T-helper 9 cell (primary cell): ENCODE measurements at places on chromosomes 1 and 21.
A peak's percentile ranks its signal among the peaks of the same experiment; 100 is the strongest.

DNA sequence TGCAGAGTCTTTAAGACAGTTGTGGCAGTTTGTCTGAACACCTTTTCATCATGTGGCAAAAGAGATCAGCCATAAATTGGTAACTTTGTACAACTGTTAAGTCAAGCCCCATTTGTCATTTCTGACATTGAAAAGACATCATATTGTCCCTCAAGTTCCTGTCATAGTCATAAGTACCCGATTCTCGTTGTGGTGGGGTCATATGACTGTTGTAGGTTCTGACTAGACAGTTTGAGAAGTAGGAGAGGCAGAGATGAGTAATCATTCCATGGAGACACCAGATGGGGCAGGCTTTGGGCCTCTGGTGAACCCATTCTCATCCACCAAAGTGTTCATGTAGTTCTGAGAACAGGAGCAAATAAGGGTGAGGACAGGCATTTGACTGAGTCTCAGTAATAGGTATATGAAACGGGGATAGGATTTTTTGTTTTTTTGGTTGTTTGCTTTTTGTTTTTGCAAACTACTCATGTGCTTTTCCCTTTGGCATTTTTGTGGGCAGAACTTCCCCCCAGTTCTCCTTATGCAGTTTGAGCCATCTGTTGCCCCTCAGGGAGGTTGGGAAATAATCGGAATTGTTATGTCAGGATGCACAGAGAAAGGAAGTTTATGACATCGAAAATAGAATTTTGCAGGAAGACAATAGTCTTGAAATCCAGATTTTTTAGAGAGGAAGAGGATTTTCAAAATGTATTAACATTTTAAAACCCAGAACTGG, 86.9 kb upstream of the KCNE2 start:
- DNase-seq: no peak

- no peak for DNase-seq
These were observed 62.5 kb downstream of the SCCPDH start for GRCh38 chr1:246786606-246787238.

GRCh38 chr1:58324558-58324957, 222.0 kb downstream of the OMA1 start:
- DNase-seq: no peak

DNA sequence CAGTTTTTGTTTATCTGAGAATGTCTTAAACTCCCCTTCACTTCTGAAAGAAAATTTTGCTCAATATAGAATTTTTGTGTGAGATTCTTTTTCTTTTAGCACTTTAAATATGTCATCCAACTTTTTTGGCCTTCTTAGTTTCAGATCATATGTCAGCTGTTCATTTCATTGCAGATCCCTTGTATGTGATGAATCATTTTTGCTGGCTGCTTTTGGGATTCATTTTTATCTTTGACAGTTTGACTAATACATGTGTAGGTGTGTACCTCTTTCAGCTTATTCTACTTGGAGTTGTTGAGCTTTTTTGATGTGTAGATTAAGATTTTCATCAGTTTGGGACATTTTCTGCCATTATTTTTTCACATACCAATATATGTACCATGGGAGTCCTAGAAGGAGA, 156.8 kb downstream of the FASLG start:
- no peak for DNase-seq

DNA sequence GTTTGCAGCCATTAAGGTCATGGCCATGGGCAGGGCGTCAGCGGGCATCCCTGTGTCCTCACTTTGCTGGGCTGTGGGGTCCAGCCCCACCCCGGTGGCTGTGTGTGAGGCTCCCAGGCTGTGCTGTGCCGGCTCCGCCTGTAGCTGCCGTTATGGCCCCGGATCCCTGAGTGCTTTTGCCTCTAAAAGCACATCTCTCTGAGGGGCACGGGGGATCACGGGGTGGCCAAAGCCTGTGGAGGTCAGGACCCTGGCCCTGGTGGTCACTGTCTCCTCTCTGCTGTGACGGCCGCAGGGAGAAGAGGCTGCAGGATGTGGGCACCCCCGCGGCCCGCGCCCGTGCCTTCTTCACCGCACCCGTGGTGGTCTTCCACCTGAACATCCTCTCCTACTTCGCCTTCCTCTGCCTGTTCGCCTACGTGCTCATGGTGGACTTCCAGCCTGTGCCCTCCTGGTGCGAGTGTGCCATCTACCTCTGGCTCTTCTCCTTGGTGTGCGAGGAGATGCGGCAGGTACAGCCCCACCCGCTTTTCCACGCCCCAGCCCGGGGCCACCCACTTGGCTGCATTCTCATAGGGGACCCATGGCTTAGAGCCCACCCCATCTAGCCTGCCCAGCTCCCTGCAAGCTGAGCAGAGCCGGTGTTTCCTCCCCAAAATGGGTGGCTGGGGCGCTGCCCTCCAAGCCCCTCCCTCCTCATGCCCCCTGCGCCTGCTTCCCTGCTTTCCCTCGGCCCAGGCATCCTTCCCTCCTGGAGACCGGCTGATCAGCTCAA, 48.2 kb downstream of the TRPM2 start:
- DNase-seq: no peak

GRCh38 chr1:21814241-21814918, 2.3 kb downstream of the LDLRAD2 start:
- DNase-seq: peak; percentile 7

DNA sequence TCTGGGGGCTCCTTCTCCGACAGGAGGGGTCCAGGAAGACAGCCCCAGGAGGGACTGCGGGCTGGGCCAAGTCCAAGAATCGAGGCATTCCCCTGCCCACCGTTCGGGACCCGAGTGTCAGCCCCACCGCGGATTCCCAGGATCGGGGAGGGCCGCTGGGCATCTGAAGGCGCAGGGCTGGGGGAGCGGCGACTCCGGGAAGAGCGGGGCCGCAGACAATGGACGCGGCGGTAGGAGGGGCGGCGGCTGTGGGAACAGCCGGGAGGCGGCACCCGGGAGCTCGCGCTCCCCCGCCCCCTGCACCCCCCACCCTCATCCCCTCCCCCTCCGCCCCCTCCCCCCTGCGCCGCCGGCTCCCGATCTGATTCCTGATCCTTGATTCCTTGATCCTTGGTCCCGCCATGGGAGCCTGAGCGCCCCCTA, at the start of gene VANGL2:
VANGL2 (plus strand) TSS at position 342 of the 423 bp plus-strand sequence. CDS start 15,274 bp downstream, outside the sequence.
- DNase-seq: peak; percentile 27

GRCh38 chr1:159831412-159832141, 4.9 kb downstream of the SLAMF8 start:
- DNase-seq: no peak
